ENCODE measurements at places on chromosomes 16 and 17.

DNA sequence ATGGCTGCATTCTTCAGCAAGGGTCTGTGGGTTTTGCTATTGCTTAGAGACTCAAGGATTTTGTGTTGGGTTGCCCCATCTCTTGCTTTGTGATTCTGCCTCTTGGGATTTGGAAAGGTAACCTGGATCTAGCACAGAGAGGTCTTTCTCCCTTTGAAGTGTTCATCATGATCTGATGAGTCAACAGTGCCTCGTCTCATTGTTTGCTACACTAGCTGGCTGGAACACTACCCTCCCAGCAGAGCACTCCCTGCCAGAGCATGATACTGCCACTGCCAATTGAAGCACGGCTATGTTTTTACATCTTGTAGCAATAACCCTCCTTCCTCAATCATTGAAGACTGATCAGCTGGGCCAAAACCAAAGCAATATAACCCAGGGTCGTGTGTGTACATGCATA lies 361.0 kb downstream of the CDH13 start:
- DNase-seq = no peak

DNA sequence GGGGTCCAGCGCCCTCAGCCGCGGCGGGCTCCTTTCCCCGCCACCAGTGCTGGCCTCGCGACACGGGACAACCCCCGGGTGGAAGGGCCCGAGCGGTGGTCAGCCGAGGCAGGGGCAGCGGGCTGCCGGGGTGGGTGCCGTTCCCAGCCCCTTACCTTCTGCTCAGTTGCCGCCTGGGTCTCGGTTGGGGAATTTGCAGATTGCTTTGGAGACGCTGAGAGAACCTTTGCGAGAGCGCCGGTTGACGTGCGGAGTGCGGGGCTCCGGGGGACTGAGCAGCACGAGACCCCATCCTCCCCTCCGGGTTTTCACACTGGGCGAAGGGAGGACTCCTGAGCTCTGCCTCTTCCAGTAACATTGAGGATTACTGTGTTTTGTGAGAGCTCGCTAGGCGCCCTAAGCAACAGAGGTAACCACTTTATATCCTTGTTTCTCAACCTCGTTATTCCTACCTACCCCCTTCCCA lies 381 bp downstream of the CTNS start:
- no peak for DNase-seq

GRCh38 chr17:58331815-58332777 lies 3.5 kb upstream of the TSPOAP1 start:
- DNase-seq = no peak

DNA sequence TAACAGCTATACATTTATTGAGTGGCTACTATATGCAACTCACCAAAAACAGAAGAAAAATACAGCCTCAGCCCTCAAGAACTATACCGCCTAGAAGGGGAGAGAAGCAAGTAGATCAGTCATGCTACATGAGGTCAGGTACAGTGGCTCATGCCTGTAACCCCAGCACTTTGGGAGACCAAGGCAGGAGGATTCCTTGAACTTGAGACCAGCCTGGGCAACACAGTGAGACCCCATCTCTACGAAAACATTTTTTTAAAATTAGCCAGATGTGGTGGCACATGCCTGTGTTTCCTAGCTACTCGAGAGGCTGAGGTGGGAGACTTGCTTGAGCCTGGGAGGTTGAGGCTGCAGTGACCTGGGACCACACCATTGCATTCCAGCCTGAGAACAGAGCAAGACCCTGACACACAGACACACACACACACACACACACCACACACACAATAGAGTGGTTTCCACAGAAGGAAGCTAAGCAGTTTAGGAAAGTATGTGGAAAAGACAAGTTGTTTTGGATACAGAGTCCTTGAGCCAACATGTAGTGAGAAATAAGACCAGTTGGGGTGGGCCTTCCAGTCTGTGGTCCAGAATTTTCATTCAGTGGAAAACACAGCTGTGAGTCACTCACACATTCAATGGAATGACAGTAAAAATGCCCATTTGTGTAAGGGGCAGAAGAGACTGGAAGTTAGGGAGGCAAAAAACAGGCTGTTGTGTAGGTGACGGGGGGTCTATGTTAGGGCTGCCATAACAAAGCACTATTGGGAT lies 10.7 kb upstream of the SNTB2 start:
- DNase-seq = no peak

DNA sequence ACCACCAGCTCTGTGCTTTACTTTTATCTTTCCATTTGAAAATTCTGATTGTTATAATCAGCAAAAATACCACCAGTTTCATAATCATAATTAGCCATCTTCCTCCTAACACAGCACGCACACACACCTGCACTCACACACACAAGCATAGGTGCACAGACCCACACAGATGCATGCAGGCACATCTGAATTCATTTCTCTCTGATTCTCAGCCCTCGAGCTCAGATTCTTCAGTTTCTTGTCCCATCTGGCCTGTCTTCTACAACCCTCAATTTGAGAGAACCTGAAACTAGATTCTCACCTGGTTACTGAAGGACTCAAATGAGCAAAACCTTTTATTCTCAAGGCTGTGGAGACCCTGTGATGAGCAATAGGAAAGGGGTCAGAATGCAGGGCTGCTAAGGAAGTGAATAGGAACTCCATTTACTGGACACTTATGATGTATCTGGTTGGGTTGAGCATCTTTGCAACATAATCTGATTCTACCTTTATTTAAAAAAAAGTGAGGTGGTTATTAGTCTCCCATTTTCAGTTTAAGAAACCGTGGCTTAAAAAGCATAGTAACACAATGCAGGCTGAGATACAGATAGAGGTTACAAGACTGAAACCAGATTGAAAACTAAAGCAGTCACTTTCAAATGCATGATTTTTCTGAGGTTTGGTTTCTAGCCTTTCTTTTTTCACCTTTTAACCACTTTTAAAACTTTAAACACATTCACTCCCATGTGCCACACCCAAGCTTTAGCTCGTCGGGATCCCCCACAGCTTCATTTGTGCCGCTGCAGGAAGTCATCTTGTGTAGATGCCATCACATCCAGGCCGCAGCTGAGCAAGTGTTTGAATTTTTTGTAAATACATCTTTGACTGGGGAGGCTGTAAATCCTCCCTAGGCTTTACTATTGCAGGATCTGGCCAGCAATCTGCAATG lies 9.4 kb downstream of the KRT33A start:
- no peak for DNase-seq

DNA sequence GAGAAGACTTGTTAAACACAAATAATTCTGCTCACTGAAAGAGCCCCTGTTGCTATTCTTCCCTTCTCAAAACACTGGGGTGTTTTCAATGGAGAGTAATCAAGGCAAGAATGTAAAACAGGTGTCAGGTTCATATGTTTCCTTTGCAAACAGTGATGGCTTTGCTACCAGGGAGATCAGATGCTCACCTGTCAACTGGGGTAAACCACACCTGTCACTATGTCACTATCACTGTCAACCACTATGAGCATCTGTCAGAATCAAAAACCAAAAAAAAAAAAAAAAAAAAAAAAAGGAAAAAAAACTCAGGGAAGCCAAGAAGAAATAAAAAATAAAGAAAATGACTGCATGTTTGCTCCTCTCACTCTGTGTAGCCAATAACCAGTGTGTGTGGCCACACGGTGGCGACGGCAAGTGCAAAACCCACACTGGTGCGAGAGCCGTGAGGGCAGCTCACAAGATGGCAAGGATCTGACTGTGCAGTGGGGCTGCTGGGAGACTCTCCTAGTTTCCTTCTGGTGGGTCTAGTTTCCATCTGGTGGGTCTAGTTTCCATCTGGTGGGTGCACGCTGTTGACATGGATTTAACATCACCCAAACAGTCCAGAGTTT lies 22.7 kb downstream of the USP22 start:
- DNase-seq = peak; percentile 4

DNA sequence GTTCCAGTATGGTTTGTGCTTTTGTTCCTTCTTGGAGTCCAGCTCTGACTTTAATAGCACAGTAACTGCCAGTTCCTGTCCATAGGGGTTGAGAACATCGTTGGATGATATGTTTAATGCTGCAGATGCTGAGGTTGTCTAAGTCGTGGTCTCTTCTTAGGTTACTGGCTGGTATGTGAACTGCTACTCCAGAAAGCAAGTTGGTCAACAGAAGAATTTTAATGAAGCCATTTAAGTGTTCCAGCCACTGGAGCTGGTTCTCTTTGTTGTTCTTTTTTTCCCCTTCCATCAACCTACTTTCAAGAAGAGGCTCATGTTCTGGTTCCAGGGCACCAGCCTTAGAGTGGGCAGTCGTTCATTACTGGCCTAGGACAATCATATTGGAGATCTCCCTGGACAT lies 140.3 kb upstream of the TBX2 start:
- DNase-seq = no peak

GRCh38 chr16:66717112-66717675 lies 20.7 kb upstream of the CMTM4 start:
- DNase-seq = peak; percentile 9

GRCh38 chr16:50081428-50082018 lies 15.8 kb downstream of the HEATR3 start:
- no peak for DNase-seq

DNA sequence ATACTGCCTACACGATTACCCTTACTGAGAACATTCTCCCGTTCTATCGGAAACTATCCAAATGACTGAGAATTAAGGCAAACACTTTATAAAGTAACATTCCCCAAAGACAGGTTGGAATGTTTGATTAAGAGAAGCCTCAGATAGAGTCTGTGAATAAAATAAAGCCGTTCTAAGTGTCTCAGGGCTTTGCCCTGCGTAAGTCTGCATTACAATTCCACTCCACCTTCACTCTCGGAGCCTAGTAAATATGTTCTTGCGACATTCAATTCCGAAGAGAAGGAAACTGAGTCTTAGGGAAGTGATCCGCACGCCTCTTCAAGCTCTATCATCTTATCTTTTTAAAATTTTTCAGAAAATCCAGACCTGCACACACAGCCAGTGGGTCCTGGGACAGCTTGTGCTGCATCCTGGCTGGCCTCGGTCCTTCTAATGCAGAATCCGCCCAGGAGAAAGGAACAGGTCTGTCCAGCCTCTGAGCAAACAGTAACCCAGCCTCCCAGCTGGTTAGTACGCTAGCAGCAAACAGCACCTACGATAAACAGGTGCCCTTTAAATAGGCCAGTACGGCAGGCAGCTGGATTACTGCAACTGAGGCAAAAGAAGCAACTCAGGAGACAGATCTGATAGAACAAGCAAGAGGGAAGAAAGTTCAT lies 254.1 kb upstream of the IRX3 start:
- no peak for DNase-seq

DNA sequence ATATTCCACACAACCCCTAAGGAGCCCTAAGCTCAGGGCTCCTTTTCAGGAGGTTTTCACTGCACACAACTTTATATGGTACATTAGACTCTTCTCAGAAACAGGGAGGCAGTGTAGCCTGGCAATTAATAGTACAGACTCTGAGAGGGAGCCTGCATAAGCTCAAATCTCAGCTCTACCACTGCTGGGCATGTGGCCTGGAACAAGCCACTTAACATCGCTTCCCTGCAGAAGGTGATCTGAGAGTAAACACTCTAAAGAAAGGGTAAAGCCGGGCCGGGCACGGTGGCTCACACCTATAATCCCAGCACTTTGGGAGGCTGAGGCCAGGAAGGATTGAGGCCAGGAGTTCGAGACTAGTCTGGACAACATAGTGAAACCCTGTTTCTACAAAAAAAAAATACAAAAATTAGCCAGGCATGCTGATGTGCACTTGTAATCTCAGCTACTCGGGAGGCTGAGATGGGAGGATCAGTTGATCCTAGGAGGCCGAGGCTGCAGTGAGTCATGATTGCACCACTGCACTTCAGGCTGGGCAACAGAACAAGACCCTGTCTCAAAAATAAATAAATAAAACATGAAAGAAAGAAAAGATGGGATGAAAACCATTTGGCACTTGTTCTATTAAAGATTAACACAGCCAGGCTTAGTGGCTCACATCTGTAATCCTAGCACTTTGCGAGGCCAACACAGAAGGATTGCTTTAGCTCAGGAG lies 70.7 kb upstream of the DNAJA2 start:
- DNase-seq = no peak

- no peak for DNase-seq
Measured at GRCh38 chr16:77373726-77374125, 61.1 kb downstream of the ADAMTS18 start.

DNA sequence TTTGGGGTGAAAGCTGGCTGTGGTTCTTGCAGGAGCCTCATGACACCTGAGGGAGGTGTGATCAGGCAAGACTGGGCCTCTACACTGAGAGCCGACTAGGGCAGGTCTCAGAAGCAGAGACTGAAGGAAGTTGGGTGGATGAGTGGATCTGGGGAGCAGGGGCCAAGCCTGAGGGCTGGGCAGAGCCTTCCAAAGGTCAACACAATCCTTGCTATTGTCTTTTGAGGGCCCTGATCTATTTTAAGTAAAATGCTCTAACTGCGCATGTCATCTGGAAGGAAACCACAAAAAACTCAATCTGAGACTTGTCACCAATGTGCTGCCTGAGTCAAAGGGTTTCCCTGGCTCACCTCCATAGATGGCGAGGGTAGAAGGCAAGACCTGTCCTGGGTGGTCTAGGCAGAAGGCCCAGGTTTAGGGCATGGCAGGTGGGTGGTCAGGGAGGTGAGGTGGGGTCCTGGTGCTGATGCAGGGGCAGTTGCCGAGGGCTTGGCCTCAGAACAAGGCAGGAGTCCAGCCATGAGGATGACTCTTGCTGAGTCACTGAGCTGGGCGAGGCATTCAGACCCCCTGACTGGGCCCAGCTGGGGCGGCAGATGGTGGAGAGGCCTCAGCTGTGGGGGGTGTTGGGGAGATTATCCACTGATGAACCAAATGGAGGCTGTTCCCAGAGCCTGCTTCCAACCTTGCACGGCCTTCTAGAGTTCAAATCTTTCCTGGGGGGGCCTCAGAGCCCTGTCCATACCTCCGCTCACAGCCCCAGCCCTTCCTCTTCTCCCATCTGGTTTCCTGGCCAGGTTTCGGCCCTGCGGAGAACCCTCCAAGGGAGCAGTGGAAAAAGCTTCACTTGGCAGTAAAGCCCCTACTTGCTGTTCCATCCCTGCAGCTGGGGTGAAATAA lies 5.1 kb downstream of the MVP start:
- no peak for DNase-seq

DNA sequence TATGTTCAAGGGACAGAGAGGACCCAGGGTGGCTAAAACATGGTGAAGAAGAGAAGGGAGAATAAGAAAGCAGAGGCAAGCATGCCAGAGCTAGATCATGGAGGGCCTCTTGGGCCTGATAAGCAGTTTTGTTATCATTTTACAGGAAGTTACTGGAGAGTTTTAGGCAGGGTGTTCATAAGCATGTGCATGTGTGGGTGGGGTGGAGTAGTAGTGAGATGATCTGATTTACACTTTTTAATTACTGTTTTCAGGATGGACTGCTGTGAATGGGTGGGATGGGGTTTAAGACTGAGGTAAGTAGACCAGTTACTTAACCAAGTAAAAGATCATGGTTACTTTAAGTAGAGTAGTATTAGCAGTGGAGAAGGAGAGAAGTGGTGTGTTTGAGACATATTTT lies 173.6 kb downstream of the PHKB start:
- no peak for DNase-seq

DNA sequence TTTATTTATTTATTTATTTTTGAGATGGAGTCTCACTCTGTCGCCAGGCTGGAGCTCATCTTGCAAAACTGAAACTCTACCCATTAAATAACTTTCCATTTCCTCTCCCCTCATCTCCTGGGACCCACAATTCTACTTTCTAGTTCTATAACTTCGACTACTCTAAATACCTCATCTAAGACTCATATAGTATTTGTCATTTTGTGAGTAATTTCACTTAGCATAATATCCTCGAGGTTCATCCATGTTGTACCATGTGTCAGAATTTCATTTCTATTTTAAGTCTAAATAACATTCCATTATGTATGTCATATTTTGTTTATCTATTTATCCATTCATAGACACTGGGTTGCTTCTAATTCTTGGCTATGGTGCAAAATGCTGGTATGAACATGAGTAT lies 5.1 kb upstream of the NT5M start:
- no peak for DNase-seq
